ENCODE measurements at places on chromosomes 2 and 18.

DNA sequence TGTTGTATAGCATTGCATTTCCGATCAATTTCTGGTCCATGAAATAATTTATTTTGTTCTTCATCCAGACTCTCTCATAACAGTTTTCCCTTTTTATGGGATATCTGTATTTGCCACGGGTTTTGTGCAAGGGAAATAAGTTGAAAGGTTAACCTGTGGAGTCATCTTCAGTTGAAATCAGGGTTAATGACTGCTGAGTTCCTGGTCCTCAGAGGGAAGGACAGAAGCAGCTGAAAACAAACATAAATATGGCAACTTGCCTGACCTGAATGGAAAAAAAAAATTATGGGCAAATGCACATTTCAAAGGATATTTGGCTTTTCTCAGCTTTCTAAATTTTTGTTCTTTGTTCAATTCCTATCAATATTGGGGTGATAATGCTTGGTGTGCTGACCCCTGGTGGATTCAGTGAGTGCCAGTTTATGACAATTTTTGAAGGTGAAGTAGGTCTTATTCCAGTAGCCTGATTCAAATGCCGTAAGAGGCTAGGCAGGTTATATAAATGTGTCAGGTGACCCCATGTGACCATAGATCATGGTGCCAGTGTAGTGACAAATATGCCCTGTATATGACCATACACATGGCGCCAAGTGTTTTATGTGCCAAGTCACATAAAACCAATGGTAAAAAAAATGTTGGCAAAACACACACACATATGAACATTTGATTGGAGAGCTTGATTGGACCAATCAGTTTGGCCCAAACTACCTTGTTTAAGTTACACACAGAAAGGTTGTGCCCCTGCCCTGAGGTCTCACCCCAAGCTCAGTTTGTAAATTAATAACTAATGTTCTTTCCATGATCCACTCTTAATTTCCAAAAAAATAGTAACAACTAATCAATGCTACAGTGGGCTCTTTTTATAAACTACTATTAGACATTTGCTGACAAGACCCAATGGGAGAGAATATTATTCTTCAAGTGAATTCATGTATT lies 47.6 kb upstream of the FAM124B start:
- peak; percentile 8 for DNase-seq

- peak; percentile 93 for DNase-seq
These were observed 57.8 kb downstream of the RBKS start for GRCh38 chr2:27832396-27832795.

- peak; percentile 48 for DNase-seq
These were observed 44.3 kb downstream of the TMEM17 start for GRCh38 chr2:62461707-62462106.

GRCh38 chr2:196242131-196242620 lies 70.8 kb upstream of the STK17B start:
- no peak for DNase-seq

GRCh38 chr2:10934979-10935350 lies 23.2 kb downstream of the KCNF1 start:
- no peak for DNase-seq

DNA sequence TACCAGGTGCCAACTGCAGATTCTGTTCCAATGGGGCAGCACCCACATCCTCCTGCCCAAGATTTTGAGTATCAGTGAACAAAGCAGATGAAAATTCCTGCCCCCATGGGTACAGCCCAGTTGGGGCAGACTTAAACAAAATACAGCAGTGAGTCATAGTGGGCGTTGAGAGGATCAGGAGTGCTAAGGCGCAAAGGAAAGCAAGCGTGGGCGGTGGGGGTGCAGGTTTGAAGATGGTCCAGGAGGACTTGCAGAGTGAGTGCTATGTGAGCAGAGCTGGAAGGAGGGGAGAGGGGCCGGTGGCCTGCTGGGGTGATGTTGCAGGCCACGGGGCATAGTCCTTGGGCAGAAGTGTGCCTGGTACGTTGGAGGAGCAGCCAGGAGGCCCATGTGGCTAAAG lies 24.7 kb downstream of the STEAP3 start:
- no peak for DNase-seq

DNA sequence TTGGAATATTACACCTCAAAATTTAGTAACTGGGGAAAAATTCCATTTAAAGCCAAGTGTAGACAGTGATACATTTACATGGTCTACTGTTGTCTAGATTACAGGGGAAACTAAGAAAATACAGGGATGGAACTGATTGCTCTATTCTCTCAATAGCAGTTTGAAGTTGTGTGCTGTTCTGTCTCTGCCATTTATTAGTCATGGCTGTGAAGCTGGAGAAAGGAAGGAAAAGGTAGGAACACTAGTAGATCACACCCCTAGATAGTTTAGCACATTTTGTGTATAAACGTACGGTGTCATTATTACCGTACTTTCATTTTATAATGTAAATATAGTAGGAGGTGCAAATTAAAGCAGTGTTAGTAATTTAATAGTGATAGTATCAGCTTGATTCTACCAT lies 170.5 kb downstream of the PHLPP1 start:
- DNase-seq = no peak

DNA sequence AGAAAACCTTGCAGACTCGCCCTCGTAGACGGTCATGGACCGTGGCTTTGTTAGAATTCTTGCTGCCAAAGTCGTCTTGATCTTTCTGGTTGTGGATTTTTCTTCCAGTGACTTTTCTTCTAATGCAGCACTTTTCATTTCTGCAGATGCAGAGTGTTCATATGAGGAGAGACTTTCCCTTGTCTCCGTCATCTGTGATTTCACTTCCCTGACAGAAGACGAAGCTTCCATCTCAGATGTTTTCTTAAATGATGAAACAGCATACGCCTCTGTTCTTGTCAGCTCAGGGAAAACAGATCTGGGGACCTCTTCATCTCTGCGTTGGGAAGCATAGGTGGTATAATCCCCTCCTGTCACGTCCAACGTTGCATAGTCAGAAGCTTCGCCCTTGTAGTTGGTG lies 50.9 kb downstream of the PLEKHA3 start:
- no peak for DNase-seq

- DNase-seq = no peak
These were observed 24.0 kb upstream of the B3GNT7 start for GRCh38 chr2:231371430-231372054.

DNA sequence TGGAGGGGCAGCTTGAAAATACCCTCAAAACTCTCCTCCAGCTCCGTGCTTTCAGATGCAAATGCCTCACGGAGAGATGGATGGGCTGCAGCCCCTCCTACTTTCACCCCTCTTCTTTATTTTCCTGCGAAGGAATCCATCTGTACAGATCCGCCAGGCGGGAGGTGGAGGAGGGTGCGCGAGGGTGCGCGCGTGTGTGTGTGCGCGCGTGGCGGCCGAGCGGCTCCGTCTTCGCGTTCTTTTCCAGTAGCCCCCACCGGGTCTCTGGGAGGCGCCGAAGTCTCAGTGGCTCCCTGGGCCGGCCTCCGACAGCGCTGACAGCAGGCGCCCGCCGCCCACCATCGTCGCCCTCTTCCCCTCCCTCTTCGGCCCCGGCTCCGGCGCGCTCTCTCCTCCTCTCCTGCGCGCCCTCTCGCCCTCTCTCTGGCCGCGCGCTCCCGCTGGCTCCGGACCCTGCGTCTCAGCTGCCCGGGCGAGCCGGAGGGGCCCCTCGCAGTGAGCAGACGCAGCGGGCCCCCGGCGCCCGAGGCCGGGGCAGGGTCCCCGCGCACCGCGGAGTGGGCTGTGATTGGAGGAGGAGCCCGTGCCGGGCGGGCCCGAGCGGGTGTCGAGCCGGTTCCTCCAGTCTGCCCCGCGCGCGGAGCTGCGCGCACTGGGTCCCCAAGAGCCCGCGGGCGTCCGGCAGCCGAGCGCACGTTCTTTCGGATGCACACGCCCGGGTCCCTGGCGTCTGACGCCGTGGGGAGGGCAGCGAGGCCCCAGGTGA lies at the start of gene CDH7:
Gene CDH7 (plus strand): TSS at position 624 of the 766 bp plus-strand sequence. CDS start 11,831 bp downstream, outside the sequence.
- no peak for DNase-seq

DNA sequence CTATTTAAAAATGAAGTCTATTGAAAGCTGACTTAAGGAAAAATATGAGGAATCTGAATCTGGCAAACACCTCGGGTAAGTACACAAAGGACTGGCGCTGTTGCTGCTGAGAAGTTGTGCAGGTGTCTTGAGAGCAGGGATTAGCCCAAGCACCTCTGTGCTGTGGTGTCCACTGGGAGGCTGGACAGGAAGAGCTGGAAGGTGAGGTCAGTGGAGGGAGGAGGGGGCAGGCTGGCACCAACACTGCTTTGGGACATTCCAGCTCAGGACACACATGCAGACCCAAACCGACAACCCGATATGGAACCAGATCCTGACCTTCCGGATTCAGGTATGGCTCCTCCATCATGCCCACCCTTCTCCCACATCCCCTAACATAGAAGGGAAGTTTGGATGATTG lies 20.6 kb downstream of the FER1L5 start:
- DNase-seq = no peak

- no peak for DNase-seq
These were observed 47.5 kb downstream of the TFCP2L1 start for GRCh38 chr2:121237336-121237979.

GRCh38 chr2:1910592-1911246 lies 166.4 kb upstream of the PXDN start:
- DNase-seq = no peak

- no peak for DNase-seq
These were observed 36.5 kb downstream of the RHOB start for GRCh38 chr2:20483194-20483895.

DNA sequence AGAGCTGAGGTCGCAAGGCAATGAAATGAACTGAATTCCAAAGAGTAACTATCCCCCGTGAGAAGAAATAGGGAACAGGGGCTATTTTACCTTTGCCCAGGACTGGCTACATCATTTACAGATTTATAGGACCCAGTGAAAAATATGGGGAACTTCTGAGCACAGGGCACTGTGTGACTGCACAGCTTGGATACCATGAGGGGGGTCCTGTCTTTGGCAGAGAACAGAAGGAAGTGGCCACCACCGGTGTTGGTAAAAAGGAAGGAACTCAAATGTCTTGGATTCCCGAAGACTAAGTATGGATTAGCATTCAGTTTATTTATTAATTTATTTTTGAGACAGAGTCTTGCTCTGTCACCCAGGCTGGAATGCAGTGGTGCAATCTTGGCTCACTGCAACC lies 119.6 kb downstream of the B3GNT2 start:
- no peak for DNase-seq

DNA sequence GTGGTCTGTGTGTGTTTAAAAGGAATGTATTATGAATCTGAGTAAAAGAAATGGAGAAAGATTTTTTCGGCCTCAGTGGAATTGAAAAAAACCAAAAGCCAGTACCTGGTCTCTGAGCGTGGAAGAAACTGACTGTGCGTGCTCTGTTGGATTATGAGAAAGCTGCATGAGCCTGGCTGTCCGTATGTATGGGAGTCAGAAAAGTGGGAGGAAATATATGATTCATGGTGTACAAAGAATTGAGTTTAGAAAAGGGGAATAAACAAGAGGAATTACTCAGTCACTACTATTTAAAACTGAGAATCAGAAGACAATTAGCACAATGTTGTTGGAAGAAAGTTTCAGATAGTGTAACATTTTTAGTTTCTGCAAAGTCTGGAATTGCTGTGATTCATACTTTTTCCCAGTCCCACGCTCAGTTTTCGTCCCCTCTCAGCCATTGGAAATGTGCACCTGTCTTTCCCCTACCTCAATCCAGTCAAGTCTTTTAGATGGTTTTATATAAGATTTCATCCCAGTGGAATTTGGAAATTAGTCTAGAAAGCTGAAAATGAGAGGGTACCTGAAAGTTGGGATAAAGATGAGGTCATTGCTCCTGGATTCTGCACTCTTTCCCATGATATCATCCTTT lies 66.4 kb upstream of the CHMP1B start:
- no peak for DNase-seq

DNA sequence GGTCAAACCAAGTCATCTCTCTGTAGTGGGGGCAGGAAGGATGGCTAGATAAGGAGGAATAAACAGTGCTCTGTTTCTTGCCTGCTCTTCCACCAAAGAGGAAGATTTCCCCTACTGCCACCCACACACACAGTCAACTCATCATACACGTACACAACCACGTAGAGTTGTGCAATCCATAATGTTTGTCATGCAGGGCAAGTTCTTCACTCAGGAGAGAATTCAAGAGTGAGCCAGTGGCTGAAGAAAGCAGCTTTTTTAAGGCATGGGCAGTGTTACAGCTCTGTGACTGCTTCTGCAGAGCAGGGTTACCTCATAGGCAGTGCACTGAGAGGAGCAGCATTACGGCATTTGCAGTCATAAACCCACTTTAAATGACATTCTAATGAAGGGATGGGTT lies 283.0 kb downstream of the RND3 start:
- peak; percentile 14 for DNase-seq

GRCh38 chr18:11817229-11817628 lies 34.0 kb upstream of the CHMP1B start:
- no peak for DNase-seq

Measured in kidney glomerular epithelial cell (primary cell).